Stimulated activated CD4-positive, alpha-beta T cell treated with anti-CD3 and anti-CD28 coated beads, Interleukin-1b, Interleukin-23, amount 100 ng/mL, for 1 hour (primary cell): ENCODE measurements at places on chromosomes 1 and 21.

DNA sequence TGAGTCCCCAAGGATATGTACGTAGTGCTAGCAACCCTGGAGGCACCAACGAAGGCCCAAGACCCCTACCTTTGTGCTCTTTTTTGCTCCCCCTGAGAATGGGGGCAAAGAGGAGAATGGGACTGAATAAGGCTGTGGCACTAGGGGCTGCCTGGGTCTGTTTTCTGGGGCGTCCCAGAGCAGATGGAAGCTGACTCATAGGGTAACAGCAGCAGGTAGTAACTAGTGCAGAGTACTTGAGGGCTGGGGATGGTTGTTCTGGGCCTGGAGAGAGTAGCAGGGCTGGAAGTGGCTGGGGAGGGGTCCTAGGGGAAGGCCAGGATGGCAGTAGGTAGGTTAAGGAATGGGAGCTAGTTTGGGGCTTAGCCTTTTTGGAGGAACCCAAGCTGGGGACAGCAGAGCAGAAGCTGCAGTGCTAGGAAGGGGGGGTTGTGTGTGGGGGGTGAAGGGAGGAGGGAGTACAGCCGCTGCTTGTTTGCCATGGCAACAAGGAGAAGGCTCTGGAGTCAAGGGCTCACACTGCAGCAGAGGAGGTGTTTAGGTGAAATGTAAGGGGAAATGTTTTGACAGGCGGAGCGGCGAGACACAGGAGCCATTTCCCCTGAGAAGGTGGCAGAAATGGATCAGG is 1.8 kb downstream of the NCDN start:
- no peak for DNase-seq

DNA sequence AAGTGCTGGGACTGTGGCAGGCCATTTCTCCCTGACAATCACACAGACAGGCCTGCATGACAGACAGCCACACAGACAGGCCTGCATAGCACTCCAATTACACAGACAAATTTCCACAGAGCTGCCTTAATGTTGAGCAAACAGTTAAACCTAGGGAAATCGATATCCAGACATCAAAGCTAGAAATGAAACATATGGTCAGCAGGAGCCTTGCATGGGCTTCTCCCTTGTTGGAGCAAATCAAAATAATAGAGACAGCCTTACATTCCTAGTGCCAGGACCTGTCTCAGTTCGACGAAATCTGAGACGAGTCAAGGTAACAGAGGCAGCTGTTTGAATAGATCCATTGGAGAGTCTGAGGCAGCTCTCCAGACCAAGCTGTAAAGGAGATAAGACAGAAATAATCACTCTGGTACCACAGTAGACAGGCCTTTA is 42.4 kb downstream of the OLFML3 start:
- no peak for DNase-seq

- no peak for DNase-seq
These were observed 1.8 kb downstream of the RHOC start for GRCh38 chr1:112704934-112705627.

GRCh38 chr1:49204720-49205119 is 428.0 kb upstream of the BEND5 start:
- DNase-seq = no peak

- no peak for DNase-seq
These were observed at the start of gene GJA4 for GRCh38 chr1:34792868-34793727. Gene GJA4 (plus strand): TSS chr1:34792999. CDS start chr1:34794214, 1,215 bp downstream.

GRCh38 chr1:204830747-204831146 is 39.9 kb upstream of the NFASC start:
- DNase-seq = no peak

DNA sequence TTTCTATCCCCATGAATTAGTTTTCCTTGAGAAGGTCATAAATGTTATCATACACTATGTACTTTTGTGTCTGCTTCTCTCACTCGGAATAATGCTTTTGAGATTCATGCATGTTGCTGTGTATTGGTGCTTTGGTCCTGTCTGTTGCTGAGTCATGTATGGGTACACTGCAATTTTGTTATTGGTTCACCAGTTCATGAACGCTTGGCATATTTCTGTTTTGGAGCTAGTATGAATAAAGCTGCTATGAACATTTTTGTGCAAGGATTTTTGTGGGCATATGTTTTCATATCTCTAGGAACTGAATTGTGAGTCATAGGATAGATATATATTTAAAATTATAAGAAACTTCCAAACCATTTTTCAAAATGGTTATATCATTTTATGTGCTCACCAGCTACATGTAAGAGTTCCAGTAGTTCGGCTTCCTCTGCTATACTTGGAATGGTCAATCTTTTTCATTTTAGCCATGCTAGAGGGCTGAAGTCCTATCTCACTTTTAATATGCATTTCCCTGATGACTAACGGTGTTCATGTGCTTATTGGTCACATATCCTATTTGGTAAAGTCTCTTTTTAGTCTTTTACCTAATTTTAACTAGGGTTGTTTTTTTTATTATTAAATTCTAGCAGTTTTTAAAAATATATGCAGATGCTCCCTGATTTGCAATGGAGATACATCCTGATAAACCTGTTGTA is 38.2 kb downstream of the ETS2 start:
- DNase-seq = no peak

DNA sequence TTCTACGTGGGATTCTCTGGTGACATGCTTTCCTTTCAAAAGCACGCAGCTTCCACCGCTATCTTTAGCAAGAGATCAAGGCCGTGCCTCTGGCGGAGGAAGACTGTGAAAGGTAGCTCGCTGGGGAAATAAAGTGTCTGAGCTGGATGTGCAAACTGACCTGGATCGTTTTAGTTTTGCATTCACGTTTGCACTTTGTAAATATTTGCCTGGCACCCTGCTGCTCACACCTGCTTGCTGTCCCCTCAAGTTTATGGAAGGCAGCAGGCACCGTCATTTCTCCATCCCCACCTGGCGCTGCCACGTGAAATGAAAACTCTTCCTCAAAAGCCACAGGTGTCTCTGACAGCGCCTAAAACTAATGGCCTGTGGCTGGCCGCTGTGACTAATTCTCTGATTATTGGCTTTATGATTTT is 44.0 kb upstream of the TARDBP start:
- no peak for DNase-seq

DNA sequence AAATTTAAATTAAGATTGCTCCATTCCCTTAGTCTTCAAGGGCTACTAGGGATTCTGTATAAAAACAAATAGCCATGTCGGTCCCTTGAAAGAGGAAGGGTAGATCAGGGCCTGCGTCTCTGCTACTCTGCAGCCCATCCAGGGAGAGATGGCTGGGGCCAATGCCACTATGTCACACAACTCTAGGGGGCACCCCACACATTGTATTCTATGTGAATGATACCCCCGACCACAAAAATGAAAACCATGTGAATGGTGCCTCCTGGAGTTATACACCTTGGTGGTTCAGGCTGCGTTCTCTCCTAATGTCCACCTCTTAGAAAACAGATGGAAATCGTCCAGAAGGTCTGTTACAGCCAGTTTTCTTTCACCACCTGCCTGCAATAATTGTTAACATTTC is 18.0 kb downstream of the PIK3C2B start:
- DNase-seq = no peak

DNA sequence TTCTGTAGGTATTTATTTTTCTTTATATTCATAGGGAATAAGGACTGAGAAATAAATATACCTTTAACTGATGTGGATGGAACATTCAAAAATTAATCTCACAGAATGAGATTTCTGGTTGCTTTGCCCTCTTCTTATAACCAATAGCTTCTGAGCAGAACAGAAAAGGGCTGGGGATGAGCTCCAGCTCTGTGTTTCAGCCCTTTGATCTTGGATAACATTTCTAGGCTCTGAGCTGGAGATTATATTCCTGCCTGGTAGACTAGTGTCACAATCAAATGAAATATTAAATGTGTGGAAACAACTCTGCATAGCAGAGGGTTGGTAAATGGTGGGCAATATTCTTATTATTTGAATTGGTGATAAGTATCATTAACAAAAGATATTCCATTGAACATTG is 14.6 kb downstream of the MAP3K21 start:
- no peak for DNase-seq

GRCh38 chr1:145942871-145943270 is 14.9 kb downstream of the LIX1L start:
- no peak for DNase-seq

GRCh38 chr1:56411021-56411420 is 168.3 kb downstream of the PLPP3 start:
- DNase-seq = no peak

GRCh38 chr1:241817331-241817792 is 30.6 kb upstream of the EXO1 start:
- DNase-seq = no peak

- no peak for DNase-seq
These were observed 3.7 kb downstream of the FOXD3 start for GRCh38 chr1:63326106-63326472.

DNA sequence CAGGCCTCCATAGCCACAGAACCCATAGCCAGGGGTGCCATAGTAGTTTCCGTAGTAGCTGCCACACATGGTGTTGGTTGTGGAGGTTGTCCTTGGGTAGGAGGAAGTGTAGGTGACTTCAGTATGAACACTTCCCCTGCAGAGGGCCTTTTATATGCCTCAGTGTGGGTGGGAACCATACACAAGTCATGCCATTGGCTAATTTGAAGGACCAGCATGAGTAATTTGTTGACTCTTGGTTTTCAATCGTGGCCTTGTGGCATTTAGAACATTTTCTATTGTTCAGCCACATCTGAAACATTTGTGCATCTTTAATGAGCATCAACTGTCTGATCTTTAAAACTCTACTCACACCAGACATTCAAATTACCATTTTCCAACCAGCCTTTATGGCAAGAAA is at the start of gene KRTAP6-1:
Gene KRTAP6-1, minus strand, starts transcription at position 95 of the 400 bp plus-strand sequence. Its CDS starts 26 bp downstream, at position 69.
- DNase-seq = no peak

- no peak for DNase-seq
These were observed 253.0 kb downstream of the GPR52 start for GRCh38 chr1:174700775-174701174.

DNA sequence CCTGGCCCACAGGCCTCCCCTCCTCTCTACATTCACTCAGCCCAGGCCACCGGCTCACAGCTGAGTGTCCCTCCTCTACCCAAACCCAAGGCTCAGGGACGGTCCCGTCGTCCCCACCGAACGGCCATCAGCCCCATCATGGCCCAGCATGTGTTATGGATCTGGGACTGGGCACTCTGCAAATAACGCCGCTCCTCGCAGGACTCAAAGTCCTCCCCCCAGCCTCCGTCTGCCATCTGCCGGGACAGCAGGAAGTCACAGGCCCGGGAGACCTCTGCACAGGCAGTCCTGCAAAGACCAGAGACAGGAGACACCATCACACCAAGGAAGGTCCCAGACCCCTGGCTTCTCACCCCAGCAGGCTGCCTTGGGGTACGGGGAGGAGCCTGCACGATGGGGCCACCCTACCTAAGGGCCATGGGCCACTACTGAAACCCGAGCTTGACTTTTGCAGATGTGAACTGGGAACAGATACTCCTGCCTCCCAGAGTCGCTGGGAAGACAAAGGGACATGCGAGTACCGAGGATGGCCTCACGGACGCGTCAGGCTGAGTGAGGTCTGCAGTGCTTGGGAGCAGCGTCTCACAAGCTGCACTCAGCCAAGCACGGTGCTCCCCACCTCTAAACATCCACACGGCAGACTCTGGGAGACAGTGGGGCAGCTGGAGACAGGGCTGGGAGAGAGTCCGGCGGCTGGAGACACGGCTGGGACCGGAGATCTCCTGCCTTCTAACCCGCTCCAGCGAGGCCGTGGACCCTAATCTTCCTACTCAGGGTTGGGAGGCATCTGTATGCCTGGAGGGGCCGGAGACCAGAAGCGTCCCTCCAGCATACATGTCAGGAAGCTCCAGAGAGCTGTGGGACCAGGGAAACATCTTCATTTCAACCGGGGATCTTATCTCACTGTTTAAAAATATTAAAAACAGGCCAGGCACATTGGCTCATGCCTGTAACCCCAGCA is 10.4 kb upstream of the SPATC1L start:
- DNase-seq = no peak

- no peak for DNase-seq
These were observed 9.6 kb upstream of the GUCA2A start for GRCh38 chr1:42173961-42174735.

GRCh38 chr1:110308247-110308646 is 30.9 kb upstream of the RBM15 start:
- no peak for DNase-seq

DNA sequence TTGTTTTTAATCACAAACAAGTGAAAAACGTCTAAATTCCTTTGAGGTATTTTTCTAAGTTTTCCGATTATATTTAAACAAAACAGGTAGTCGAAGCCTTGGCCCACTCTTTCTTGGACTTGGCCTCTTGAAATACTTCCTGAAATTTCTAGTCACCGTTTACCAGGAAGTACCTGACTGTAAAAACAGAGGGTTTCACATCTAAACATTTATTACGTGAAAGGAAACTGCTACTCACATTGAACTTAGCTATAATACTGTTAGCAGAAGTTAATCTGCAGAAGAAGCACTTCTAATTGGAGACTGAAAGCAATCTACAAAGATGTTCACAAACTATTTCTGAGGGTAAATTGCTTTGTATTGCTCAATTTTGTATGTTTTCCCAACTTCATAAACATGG is 526.0 kb upstream of the ADGRL4 start:
- no peak for DNase-seq

DNA sequence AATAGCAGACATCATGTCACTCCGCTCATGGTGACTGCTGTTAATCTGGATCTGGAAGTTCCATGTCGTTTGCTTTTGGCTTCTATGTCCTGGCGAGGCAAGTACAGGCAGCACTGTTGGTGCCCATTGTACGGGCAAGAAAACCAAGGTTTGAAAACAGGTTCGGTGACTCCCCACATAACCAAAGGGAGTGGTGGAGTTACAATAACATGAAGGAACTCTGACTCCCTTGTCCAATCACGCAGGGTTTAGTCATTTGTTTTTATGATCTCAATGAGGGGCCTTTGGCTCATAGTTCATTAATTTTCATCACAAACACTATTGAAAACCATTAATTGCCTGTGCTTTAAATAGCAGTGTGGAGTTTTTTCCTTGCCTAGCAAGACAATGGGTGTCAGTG is 82.9 kb upstream of the SSX2IP start:
- no peak for DNase-seq

GRCh38 chr1:87763483-87763882 is 434.8 kb downstream of the LMO4 start:
- no peak for DNase-seq

- DNase-seq = no peak
These were observed 49.0 kb upstream of the TSPAN2 start for GRCh38 chr1:115138271-115138670.

GRCh38 chr1:4395158-4395557 is 259.3 kb upstream of the AJAP1 start:
- no peak for DNase-seq

GRCh38 chr1:175319912-175320230 is 127.3 kb upstream of the KIAA0040 start:
- DNase-seq = no peak

DNA sequence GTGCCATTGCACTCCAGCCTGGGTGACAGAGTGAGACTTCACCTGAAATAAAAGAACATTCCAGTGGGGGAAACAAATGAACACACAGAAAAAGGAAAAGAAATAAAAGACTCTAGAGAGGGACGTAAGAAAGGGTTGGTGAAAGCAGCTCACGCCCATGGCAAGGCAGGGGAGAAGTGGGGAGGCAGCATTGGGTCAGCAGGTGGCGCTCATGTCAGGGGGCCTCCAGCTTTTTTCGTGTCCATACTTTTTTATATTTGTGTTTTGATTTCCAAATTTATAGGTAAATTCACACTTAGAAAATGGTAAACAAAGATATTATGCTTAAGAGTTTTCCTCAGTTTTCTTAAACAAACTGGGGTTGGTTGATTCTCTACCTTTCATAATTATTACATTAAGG is 45.5 kb downstream of the VPS13D start:
- DNase-seq = peak; percentile 32
